Endothelial cell of umbilical vein (primary cell): ENCODE measurements at places on chromosomes 7 and 10.
A peak's percentile ranks its signal among the peaks of the same experiment; 100 is the strongest.

DNA sequence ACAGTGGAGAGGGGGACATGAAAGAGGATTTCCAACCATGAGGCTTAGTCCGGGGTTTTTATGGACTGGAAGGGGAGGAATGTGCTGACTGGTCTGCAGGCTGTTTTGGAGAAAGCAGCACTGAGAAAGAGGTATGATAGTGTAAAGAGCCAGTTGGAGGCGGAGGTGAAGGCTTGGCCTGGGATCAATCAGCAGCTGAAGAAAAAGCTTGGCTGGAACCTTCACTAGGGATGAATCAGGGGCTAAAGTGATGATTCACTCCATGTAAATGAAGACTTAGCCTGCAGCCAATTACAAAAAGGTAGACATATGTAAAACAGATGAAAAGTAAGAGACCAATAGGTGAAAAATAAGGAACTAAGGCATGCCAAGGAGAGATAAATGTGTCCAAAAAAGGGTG, 1382.6 kb downstream of the GATA3 start:
- no peak for DNase-seq

GRCh38 chr10:48493083-48493871, 111.6 kb downstream of the ARHGAP22 start:
- DNase-seq, result no peak

GRCh38 chr10:128018236-128018635, 108.0 kb downstream of the MKI67 start:
- peak; percentile 73 for DNase-seq

GRCh38 chr7:79454361-79454960, 994 bp upstream of the MAGI2 start:
- no peak for DNase-seq

- DNase-seq, result peak; percentile 93
These were observed 34.0 kb upstream of the CCDC7 start for GRCh38 chr10:32411797-32412498.

- DNase-seq, result no peak
These were observed 33.5 kb upstream of the ADAM12 start for GRCh38 chr10:126421756-126422256.

DNA sequence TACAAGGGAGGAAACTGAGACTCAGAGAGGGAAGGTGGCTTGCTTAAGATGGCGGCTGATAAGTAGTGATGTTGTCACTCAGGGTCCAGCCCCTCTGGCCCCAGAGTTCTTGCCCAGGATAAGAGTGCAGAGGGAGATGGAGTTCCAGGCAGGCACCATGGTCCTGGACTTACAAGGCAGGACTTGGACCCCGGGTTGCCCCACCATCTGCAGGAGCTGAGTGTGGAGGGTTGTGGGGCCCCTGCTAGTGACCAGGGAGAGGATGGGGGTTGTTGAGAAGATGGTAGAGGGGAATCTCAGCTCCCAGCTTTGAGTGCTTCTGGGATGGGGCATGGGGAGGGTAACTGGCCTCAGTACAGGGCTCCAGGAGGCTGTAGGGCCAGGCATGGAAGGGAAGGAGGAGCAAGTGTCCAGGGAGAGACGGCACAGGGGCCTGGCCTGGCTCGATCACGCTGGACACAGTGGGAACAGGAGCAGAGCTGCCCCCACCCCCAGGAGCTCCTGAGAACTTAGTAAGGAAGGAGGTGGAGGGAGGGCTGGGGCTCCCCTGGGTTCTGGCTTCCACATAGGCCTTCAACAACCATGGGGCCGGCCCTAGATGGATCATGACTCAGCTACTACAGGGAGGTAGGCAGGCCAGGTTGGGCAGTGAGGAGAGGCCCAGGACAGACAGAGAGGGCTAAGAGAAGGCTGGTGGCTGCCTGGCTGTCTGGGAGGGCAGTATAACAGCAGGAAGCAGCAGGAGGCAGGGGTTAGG, 28.2 kb downstream of the PPIF start:
- DNase-seq, result no peak

DNA sequence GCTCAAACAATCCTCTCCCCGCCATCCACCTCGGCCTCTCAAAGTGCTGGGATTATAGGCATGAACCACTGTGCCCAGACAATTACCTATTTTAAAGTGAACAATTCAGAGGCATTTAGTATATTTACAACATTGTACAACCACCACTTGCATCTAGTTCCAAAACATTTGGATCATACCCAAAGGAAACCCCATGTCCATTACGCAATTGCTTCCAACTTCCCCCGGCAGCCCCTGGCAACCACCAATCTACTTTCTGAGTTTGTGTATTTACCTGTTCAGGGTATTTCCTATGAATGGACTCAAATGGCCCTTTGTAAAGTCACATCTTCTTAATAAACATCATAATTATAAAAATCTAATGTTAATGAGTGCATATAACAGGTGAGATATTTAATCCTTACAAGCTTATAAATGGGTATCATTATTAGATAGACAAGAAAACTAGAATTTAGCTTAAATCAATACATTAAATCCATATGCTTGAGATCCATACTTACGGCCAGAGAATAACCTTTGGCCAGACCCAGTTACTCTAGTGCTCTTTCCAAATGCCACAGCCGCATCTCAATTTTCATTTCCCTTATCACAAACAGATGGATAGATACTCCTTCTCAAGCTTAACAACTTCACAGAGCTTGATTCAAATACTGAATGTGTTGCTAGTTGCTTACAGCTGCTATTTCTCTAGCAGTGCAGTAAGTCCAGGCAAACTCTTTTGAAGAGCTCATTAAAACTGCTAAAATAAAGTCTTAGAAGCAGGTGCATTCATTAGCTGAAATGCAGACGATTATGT, 133.4 kb upstream of the MKLN1 start:
- DNase-seq, result no peak

DNA sequence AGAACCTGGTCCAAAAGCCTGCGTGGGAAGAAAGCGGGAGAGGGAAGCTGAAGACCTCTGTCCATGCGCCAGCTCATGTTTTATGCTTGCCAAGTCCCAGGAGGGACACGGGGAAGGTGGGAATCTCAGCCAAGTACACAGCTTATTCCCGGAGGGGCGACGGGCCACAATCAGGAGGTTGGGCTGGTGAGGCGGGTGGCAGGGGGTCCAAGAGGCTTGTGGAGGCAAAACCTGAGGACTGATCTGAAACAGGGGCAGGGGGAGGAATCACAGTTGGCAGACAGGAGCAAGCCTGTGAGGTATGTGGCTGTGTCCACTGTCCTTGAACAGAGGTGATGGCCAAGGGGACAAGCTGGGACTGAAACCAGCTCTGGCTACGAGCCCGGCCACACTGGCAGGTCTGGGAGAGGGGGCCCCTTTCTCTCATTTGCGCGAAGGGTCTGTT, 38.0 kb upstream of the LEP start:
- DNase-seq, result no peak
